ENCODE measurements at places on chromosomes 4 and X.

DNA sequence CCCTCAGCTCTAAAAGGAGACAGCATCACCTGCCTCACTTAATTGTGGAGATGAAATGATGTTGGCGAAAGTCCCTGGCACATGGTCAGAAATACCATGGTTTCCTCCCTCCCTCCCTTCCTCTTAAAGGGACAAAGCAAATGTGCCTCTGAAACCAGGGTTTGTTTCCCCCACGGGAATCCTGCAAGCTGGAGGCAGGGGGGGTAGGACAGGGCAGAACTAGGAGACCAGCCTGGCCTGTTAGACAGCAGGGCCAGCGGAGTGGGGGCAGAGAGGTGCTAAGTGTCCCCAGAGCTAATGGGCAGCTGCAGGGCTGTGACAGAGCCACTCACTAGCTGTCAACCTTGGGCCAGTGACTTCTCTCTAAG lies 5.7 kb downstream of the RTL5 start:
- DNase-seq, result no peak

DNA sequence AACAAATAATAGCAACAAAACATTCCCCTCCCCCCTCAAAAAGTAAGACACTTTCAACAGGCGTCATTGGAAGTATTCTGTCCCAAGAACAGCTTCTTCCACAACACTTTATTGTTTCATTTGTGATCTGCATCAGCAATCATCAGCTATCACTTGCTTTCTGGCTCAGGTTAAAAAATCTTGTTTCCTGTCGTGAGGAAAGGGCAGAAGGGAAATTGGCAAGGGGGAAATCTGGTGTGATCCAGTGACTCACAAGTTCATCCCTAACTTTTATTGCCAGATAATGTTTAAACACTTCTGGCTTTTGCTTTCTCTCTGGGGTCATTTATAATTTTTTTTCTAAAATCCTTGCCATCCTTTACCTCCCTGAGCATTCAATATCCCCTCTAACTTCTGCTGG lies 247.4 kb upstream of the GIMD1 start:
- no peak for DNase-seq

- no peak for DNase-seq
Observed at GRCh38 chr4:15142201-15142600, 139.9 kb downstream of the CPEB2 start.

DNA sequence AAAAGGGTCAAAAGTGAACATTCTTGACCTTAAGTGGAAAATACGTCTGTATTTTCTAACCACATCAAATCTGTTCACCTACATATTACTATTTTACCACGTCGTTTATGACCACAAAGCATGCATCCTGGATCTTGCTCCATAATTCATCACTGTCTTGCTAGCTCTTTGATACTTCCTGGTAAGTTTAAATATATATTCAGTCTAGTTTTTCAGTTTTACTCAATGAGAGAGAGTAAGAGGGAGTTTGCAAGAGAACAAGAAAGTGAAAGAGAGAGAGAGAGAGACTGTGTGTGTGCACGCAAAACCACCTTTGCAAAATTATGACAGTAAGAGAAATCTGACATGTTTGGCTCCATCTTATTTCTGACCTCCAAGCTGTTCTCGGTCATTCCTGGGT lies 173.7 kb upstream of the GALNTL6 start:
- DNase-seq, result no peak

DNA sequence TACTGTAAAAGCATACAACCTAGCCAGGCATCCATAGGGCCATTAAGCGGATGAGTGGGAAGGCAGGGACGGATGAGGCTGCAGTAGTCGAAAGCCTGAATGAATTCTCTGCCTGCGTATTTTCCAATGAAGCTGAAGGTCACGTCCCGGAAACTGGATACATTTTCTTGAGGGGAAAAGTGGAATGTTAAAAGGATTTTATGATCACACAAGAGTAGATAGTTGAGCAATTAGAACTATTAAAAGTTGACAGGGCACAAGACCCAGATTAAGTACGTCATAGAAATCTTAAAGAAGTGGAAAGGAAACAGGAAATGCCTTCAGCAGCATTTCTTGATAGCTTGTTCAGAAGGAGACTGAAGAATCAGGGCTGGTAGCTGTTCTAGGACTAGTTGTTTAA lies 98.3 kb upstream of the CXXC4 start:
- DNase-seq, result no peak

- DNase-seq, result no peak
Observed at GRCh38 chr4:75715105-75715799, 9.1 kb upstream of the USO1 start.
